ENCODE measurements at places on chromosomes 12 and 14.

DNA sequence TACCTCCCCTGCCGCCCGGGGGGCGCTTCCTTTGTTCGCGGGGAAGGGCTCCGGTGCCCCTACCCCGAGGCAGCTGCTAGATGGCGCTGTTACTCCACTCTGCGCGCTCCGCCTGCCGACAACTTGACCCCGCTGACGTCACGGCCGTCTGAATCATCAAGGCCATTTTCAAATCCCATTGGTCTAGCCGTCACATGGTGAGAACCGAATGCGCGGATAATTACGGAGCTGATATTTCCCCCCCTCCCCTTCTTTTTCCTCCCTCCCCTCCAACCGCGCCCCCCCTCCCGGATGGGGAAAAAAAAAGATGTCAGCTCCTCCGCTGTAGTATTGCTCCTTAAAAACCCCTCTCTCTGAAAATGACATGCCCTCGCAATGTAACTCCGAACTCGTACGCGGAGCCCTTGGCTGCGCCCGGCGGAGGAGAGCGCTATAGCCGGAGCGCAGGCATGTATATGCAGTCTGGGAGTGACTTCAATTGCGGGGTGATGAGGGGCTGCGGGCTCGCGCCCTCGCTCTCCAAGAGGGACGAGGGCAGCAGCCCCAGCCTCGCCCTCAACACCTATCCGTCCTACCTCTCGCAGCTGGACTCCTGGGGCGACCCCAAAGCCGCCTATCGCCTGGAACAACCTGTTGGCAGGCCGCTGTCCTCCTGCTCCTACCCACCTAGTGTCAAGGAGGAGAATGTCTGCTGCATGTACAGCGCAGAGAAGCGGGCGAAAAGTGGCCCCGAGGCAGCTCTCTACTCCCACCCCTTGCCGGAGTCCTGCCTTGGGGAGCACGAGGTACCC is at the start of gene HOXC10:
Gene HOXC10, plus strand, starts transcription at position 246 of the 791 bp plus-strand sequence. Its CDS starts 114 bp downstream, at position 360.
- DNase-seq, result peak; percentile 98

- no peak for DNase-seq
Observed at GRCh38 chr12:58615576-58615975, 304.7 kb downstream of the LRIG3 start.

DNA sequence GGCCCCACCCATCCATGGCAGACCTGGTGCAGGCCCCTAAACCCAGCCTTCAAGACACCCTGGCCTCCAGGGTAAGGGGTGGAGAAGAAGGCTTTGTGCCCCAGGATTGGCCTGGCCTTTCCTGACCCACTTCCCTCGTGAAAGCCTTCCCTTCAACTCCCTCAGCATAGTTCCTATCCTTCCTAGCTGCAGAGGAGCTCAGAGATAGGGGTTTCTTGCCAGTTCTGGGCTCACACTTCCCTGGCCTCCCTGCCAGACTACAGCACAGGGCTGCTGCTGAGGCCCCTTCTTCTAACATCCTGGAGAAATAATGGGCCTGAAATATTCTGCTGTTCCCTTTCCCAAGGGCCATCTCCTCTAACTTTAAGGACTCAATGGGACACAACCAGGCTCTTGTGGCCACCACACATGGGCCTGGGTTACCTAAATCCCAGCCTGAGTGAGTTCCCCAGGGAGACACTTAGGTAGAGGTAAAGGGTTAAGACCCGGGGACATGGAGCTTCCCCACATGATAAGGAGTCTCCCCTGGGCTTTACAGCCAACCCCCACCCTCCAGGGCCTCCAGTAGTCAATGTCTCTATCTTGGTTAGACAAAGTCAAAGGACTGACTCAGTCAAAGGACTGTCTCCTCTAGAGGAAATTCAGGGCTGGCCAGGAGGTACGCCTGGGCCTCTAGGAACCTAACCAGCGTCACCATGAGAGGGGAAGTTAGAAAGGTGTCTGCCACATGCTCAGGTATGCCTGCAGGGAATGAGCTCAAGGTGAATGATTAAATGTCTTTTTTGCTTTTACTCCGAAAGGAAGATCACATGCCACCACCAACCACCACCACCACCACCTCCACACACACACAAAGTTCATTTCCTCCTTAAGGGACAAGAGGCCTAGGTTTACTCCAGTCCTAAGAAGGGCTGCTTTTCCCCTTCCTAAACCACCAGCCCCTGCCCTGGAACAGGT is 7.1 kb downstream of the ZFP36L1 start:
- no peak for DNase-seq

DNA sequence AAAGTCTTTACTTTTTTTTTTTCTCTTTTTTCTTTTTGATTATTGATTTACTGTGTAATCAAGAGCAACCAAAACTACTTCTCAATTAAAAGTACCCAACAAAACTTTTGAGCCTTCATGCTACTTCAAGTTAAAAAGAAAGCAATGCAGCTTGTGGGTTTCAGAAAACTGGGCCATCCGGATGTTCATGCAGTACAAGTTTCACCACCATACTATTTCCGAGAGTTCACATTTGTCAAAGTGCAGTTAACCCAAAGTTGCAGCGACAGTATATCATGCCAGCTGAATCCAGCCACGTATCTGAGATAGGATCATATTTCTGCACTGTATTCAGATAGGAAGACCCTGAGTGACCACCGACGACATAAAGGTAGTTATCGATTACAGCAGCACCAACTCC is 33.0 kb downstream of the KLHL28 start:
- DNase-seq, result no peak

- no peak for DNase-seq
Observed at GRCh38 chr12:73452672-73453469, 1084.8 kb upstream of the ATXN7L3B start.

- no peak for DNase-seq
Observed at GRCh38 chr12:42525444-42525843, 64.1 kb downstream of the PRICKLE1 start.
